ENCODE measurements at places on chromosomes 5 and 9.

GRCh38 chr9:124290743-124291554, 33.2 kb downstream of the NEK6 start:
- DNase-seq, result no peak

GRCh38 chr5:120231563-120231962, 232.5 kb upstream of the PRR16 start:
- no peak for DNase-seq

GRCh38 chr9:127004946-127005769, 90.6 kb downstream of the RALGPS1 start:
- no peak for DNase-seq

DNA sequence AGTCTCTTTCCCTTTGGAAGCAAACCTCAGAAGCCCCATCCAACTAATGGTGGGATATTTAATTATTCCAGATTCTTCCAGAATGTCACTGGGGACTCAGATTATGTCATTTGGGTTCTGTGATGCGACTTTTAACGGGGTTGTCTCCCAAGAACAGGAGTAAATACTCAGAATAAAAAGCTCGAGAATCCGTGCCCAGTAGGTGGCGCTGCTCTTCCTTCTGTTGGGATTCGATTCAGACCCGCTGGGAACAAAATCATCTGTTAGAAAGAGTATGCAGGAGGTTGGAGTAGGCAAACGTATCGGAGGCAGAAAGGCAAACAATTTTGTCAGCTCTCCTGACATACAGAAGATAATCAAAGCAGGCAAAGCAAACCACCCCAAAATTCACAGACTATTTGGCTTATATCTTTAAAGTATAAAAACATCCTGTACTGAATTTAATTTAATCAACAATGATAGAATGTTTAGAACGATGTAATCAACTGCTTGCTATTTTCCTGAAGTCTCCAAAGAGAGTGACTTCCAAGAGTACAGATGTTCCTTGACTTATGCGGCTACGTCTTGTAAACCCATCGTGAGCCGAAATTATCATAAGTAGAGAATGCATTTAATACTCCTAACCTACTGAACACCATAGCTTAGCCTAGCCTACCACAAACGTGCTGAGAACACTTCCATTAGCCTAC, 169.8 kb upstream of the RAI14 start:
- peak; percentile 70 for DNase-seq

GRCh38 chr5:10505517-10506095, 58.3 kb upstream of the ANKRD33B start:
- DNase-seq, result no peak

DNA sequence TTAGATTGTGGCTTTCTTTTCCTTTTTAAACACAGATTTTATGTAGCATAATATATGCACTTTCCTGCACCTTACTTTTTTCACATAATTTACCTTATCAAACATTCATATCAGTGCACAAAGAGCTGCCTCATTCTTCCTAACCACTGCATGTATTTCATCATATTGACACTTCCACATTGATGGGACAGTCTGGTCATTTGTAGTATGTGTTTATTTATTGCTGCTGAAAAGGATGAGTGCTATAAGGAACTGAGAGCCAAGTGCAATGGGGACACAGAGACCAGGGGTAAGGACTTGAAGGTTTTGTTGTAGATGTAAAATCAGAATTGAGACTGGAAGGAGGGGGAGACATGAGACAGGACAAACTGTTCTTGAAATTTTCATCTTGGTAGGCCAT, 193.8 kb downstream of the SMARCA2 start:
- no peak for DNase-seq

DNA sequence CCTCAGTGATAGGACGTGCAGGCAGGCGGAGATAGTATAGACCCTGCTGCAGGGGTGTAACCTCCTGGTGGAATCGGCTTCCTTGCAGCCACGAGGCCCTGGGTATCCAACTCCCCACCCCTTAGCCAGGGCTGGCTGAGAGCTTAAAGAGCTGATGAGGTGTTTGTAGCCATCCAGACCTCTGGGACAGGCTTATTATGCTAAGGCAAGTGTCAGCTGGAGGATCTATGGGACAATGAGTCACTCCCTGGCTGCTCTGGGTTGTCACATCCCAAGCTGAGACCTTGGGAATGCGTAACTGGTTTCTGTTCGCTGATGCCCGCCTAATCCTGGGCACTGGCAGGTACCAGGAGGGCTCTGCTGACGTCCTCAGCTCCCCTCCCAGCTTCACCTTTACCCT, 38.9 kb downstream of the DAB2IP start:
- DNase-seq, result no peak

DNA sequence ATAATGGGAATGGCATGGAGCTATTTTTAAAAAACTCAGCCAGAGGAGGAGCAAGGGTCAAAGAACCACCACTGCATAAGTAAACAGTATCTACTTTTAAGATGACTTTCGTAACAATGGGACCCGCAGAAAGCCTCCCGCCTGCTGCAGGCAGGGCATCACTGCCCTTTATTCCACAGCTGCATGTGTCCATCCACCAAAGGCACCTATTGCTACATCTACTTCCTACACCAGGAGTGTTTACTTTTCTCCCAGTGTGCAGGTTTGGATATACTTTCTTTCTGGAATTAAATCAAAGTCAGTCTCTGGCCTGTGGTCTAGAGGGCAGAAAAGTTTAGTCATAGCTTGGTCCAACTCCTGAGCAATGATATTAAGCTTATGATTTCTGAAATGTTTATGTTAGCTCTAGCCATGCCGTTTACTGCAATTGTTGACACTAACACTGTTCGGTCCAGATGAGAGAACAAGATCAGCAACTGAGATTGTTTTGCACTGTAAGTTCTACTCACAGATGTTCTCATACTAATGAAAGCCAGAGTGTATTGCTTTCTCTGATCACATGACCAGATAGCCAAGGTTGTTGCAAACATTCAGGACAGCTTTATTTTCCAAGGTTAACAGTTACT, 391.5 kb downstream of the FGF10 start:
- DNase-seq, result no peak

GRCh38 chr5:158953929-158954534, 145.7 kb downstream of the EBF1 start:
- no peak for DNase-seq

DNA sequence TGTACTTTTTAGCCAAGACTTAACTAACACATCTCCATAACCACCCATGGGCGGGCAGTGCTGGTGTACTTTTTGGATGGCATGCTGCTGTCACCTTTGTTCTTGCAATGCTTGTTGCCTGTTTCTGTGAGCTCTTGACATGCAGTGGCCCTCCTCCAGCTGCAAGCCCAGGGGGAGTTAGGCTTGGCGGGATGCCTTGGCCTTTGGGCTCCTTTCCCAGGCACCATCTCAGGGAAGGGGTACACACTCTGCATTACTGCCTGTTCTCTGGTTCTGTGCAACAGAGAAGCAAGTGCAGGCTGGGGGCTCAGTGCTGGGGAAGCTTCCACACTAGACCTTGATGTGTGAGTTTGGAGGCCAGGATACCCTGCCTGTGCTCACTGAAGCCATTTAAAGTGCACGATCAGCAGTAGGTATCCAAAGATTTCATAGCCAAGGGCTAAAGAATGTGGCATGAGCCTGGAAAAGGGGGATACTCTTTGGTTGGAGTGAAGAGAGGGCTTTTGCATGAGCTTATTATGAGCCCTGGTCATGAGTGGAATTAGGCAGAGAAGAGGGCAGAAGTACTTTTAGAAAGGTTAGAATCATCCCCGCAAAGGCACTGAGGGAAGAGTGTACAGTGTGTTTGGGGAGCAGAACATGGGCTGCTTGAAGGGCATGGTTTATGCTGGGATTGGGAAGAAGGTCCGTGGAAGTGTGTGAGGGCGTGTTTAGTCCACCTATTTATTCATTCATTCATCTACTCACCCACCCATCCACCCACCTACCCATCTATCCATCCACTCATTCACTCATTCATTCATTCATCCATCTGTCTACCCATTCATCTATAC, 22.5 kb downstream of the PSAT1 start:
- no peak for DNase-seq

DNA sequence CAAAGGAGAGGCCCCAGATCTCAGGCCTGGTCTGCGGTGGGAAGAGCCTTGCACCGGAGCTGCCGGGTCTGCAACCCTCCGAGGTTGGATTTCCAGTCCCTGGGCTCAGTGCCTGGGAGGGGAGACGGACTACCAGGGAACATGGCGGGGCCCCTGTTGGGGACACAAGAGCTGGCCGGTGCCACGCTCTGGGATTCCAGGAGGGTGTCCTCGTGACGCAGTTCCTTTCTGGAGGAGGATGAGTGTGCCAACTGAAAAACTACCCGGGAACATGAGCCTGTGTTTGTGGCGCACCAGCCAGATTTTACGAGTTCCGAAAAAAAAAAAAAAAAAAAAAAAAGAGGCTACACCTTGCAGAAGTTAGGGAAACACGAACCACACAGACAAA, 9.0 kb downstream of the NRARP start:
- DNase-seq, result no peak

GRCh38 chr5:62473209-62473608, 60.6 kb downstream of the IPO11 start:
- no peak for DNase-seq

DNA sequence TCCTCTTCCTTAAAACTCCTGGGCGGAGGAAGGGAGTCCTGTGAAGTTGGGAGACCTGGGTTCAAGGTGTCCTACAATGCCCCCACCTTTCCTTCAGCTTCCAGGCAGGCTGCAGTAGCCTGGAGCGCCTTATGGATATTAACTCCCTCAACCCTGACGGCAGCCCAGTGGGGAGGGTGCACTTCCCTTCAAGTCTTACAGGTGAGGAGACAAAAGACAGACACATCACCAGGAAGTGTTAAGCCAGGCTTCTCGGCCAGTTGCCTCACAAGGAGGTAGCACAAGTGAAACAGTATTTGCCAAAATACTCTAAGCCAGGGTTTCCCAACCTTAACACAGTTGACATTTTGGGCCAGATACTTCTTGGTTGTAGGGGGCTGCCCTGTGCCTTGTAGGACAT, 4.2 kb downstream of the TRIM7 start:
- DNase-seq, result no peak

DNA sequence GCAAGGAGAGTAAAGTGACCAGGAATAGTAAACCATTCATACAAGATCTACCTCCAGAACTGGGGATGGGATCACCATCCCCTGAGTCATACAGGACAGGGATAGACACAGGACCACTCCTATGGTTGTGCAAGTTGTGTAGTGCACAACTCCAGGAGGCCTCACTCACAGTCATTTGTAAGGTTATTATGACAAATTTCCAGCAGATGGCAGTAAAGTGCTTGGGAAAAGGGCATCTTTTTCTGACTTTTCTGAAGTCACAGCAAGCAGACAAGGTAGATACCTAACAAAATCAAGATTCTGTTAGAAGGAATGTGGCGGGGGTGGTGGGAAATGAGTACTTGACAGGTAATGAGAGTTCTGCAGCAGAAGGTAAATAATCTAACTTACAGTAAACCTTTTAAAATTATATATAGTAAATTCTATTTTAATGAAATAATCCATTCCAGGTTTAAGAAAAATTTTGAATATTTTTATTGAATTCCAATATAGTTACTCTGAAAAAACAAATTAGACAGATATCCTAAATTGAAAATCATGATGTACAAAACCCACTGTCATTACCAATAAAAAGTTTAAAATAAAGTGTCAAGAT, 16.7 kb upstream of the KIF27 start:
- no peak for DNase-seq

- no peak for DNase-seq
Measured at GRCh38 chr5:110625376-110625999, 101.0 kb downstream of the TMEM232 start.

DNA sequence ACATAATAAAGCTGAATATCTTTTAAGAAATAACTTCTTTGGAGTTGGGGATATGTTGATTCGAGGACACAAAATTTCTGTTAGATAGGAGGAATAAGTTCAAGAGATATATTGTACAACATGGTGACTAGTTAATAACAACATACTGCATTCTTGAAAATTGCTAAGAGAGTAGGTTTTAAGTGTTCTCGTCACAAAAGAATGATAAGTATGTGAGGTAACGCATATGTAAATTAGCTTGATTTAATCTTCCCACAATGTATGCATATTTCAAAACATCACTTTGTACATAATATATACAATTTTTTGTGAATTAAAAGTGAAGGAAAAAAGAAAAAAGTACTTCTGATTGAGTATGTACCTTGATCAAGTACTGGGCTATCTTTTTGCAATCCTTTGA, 428.0 kb upstream of the TRPC7 start:
- no peak for DNase-seq

GRCh38 chr9:21252721-21253547, 13.1 kb upstream of the IFNA14 start:
- DNase-seq, result peak; percentile 4

GRCh38 chr9:105282870-105283621, 38.6 kb downstream of the SLC44A1 start:
- no peak for DNase-seq

GRCh38 chr5:171750311-171750788, 35.3 kb upstream of the SMIM23 start:
- DNase-seq, result no peak

DNA sequence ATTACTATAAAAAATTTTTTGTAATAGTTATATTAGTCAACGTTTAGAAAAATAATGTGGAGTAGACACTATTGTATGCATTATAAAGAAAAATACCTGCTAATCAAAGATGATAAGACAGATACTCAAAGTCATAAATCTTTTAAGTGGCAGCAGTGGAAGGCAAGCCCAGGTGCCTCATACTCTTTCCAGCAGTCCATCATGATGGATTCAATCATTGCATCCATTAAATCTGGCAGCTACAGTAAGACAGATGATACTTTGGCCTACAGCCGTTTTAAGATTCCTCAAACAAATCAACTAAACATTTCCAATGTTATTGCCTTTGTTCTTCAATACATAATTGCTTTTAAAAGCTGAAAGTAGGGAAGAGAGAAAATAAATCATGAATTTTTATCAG, 1392.9 kb upstream of the NUDT12 start:
- no peak for DNase-seq

- DNase-seq, result no peak
Measured at GRCh38 chr9:38362852-38363588, 29.5 kb upstream of the ALDH1B1 start.

GRCh38 chr5:73582285-73583145, 17.0 kb downstream of the UTP15 start:
- no peak for DNase-seq

GRCh38 chr9:88753691-88754367, 218.9 kb downstream of the NXNL2 start:
- DNase-seq, result no peak

DNA sequence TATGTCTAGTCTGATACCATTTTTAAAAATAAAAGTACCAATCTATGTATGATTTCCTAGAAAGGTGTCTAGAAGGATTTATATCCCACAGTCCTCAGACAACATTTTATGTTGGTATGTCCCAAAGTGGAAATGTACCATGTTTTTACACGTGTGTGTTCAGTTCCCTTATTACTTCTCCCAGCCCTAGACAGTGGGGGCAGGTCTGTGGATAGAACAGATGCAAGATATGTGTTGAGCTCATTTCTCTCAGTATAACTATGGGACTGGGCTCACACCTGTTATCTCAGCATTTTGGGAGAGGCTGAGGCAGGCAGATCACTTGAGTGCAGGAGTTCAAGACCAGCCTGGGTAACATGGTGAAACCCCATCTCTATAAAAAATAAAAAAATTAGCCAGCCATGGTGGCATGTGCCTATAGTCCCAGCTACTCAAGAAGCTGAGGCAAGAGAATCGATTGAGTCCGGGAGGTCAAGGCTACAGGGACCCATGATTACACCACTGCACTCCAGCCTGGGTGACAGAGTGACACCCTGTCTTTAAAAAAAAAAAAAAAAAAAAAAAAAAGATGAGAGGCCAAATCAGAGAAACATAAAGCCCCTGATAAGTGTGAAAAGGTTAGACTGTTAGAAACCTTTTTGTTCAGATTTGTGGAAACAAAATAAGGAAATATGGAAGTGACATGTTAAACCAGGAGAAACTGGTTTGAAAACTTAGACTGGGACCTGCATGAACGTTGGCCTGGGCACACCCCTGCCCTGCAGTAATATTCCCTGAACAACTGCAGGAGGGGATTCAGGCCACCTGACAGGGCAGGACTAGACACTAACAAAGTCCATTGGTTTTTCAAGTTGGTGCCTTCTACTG, 7.4 kb upstream of the SLC2A8 start:
- no peak for DNase-seq

All from non-pigmented ciliary epithelial cell (primary cell).